CD4-positive, alpha-beta T cell (primary cell): ENCODE measurements at places on chromosomes 5 and 9.

DNA sequence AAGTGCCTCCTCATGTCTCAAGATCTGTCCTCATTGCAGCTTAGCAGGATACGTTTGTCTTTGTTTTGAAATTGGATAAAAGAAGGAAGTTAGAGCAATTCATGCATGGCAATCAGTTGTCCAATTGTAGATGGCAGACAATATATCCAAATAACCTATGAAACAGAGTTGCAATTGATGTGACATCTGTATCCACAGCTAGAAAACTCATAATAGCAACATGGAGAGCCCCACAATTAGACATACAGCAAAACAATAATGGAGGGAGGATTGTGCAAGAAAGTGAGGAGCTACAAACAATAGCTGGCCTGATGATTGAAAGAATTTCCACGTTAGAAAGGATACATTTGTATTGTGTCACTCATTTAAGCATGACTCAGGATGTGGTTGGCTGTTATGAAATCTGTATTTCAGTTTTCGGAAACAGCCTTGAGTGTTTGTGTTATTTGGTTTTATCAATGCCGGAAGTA, 132.0 kb downstream of the FAM174A start:
- no peak for DNase-seq

DNA sequence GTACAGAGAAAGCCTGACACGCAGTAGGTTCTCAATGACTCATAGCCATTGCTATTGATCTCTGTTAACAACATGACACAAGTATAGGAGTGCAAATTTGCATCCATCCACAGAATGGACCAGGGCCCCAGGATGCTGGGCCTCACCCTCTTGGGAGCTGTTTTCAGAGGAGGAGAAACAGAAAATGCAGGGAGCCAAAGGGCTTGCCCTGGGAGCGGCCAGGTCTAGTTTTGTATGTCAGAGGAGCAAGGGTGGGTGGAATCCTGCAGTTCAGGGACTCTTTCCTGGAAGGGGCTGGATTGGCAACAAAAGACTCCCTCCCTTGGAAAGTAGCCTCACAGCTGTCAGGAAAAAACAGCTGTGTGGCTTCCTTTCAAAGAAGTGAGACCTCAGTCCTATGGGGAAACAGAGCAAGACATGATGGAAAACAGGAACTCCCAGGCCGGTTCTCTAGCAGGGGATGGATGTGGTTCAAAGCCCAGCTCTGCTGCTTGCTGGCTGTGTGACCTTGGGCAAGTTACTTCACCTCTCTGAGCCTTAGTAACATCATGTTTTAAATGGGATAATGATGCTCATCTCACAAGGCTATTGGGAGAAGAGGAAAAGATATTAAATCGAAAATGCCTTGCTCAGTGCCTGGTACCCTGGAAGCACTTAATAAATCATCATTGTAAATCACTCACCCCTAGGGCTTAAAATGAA, 50.5 kb upstream of the SH3PXD2B start:
- no peak for DNase-seq

DNA sequence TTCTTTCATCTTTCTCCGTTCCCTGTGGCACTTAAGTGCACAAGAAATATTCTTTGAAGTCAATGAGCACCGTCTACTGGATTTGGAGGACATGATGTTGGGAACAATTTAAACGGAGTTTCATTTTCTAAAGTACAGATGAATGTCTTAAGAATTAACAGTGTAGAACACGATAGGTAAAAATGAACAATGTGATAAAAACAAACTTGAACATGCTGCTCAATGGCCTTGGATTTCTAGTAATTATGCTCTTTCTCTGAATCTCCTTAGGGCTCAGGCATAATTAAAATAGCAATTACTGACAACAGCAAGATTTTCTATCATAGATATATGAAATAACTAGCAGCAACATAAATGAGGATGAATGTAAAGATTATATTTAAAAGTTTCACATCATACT, 142.2 kb upstream of the CDH6 start:
- no peak for DNase-seq

GRCh38 chr9:120698766-120699165, 15.5 kb downstream of the MEGF9 start:
- no peak for DNase-seq

DNA sequence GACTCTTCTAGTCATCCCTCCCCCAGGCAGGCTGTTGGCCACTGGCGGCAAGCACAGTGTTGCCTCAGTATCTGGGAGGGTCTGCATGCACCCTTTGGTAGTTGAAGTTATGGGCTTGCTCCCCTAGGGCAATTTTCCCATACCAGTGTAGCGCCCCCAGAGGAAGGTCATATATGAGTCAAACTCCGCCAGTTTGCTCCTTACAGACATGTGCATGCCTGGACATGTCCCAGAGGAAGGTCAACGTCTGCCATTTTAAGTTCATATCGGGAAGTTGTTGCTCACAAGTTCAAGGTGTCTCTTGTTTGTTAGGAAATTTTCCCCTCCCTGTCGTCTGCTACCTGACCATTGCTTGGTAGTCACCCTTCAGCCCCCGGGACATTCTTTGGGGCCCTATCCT, 51.3 kb upstream of the MROH2B start:
- DNase-seq = no peak
